ENCODE measurements at places on chromosomes 5 and 9.

GRCh38 chr9:123881604-123882003 is 48.3 kb downstream of the DENND1A start:
- DNase-seq, result no peak

DNA sequence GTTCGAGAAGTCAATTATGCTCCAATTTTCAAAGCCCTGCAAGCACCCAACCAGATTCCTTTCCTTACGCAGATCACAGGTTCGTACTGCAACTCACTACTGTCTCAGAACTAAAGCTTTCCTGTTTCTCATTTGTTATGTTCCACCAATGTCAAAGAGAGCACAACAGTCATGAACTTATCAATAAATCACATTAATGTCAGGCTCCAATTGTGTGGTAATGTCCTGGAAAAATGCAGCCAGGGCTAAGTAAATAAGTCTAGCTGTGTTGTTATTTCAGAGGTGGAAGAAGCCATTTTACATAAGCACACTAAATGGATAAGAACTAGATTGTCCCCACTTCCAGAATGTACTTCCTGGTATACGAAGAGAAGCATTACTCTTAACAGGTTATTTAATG is 488.6 kb upstream of the PTGER4 start:
- no peak for DNase-seq

DNA sequence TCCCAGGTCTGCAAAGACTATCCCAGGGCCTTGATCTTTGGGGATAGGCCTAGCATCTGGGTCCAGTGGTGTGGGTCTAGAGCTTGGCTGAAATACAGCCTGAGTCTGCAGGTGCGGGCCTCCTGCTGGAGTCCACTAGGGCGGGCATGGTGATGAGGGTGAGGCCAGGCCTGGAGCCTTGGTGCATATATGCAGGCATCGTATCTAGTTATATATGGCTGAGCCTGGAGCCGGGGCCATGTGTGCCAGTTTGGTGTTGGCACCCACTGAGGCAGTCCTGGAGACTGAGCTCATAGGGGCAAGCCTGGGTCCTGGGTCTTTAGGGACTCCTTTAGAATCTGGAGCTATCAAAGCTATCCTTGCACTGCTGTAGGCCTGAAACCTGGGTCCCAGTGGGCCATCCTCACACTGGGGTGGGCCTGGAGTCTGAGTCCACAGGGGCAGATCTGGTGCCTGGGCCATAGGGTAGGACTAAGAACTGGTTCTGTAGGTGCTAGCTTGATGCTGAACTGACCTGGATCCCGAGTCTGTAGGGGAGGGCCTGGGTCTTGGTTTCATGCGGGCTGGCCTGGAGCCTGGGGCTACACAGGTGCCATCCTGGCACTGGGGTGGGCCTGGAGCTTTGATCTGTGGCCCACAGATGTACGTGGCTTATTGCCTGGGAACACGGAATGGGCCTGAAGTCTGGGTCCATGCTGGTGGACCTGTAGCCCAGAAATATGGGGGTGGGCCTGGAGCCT is 346.5 kb upstream of the MEF2C start:
- DNase-seq, result no peak

- no peak for DNase-seq
These were observed 75.0 kb downstream of the NR2F1 start for GRCh38 chr5:93658044-93658443.

DNA sequence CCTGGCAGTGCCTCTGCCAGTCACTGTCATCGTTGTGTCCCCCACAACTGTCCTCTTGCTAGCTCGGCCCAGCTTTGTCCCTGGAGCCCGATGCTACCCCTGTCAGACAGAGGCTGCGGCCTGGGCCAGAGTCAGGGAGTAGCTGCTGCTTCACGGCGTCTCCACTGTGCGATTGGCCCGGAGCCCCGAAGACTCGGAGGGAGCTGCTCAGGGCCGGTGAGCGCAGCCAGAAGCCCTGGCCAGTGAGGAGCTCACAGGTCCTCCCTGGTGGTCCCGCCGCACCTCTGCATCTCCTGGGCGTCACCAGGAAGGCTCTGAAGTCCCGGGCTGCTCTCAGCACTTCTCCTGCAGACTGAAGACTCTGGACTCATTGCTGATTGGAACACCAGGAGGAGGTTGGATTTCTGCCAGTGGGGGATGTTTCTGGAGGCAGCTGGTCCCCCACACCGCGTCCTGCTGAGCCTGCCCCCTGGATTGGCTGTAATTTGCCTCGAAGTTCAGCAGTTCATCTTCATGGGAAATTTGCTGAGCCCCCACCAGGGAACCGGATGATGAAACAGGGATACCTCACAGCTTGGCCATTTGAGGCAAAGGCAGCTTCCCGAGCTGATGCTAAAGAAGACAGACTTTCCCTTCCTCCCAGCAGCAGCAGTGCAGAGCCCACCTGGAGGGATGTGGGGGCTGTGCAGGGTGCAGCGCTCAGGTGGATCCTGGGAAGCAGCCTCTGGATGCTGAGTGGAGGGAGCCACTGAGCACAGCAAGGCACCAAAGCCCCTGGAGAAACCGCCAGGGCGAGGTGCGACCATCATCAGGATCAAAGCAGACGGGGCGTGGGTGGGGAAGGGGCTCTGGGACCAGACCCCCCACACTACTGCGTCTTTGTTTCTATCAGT is 45.6 kb downstream of the USP20 start:
- no peak for DNase-seq

- no peak for DNase-seq
These were observed 136.5 kb downstream of the SNX18 start for GRCh38 chr5:54653956-54654614.

- DNase-seq, result no peak
These were observed 14.1 kb downstream of the PRRX2 start for GRCh38 chr9:129679537-129679936.

GRCh38 chr9:133707763-133708245 is 30.3 kb downstream of the SARDH start:
- DNase-seq, result no peak

All from activated CD4-positive, CD25-positive, alpha-beta regulatory T cell treated with anti-CD3 and anti-CD28 coated beads, Interleukin-2, amount 50 U/mL, for 72 hours (primary cell).